Stimulated activated CD8-positive, alpha-beta memory T cell treated with anti-CD3 and anti-CD28 coated beads, Interleukin-4, amount 100 ng/mL, for 4 hours (primary cell): ENCODE measurements at places on chromosomes 2 and 18.

DNA sequence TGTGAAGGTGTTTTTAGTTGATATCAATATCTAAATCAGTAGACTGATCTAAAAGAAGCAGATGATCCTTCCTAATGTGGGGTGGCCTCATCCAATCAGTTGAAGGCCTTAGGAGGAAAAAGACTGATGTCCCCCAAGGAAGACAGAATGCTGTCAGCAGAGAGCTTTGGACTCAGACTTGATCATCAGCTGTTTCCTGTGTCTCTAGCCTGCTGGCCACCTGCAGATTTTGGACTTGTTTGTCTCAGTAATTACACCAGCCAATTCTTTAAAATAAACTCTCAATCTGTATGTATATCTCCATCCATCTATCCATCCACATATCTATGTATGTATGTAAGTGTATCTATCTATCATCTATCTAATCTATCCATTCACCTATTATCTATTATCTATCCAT lies 301.3 kb downstream of the LPIN1 start:
- no peak for DNase-seq

DNA sequence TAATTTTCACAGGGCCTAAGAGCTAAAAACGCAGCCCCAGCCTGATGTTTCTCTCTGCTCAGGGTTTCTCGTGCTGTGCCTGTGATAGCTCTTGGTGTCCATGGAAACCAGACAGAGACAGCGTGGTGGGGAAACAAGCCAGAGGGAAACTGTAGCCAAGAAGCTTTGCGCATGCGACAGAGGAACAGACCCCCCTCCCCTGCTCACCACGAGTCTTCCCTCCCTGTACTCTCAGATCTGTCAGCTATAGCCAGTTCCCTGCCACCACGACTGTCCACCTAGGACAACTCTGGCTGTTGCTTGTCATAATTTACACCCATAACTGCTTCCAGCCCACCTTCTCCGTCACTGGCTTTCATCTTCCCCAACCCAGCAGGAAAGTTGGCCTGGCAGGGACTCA lies 13.2 kb upstream of the DNAJC27 start:
- no peak for DNase-seq

- no peak for DNase-seq
Observed at GRCh38 chr2:191917430-191917881, 70.6 kb upstream of the CAVIN2 start.

GRCh38 chr18:1438458-1438910 lies 533.8 kb downstream of the ADCYAP1 start:
- DNase-seq: no peak

DNA sequence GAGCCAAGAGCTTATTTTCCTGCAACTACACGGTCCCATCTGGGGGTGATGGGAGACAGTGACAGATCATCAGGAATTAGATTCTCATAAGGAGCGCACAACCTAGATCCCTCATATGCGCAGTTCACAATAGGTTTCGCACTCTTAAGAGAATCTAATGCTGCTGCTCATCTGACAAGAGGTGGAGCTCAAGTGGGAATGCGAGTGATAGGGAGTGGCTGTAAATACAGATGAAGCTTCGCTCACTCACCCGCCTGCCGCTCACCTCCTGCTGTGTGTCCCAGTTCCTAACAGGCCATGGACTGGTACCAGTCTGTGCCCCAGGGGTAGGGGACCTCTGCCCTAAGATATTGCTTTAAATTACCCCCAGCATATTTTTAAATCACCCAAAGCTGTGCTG lies 10.8 kb downstream of the LRRFIP1 start:
- no peak for DNase-seq

GRCh38 chr18:68288408-68288807 lies 426.5 kb downstream of the TMX3 start:
- no peak for DNase-seq

- DNase-seq: no peak
Observed at GRCh38 chr2:144412709-144413108, 107.2 kb downstream of the ZEB2 start.

DNA sequence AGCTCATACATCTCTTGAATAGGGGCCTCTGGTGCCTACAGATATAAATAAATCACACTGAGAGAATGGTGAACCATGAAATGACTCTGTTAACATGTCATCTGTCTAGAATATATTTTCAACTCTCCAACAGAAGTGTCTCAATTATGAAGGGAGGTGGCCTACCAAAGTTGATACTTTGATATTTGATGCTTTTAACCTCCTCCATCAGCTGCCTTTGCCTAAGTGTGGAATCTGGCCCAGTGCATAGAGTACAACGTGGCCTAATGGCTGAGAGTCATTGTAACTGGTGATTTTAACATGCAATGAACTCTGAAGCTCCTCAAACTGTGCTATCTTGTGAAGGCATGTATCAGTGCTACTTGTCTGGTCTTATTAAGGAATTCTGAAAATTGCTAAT lies 93.4 kb downstream of the MYO3B start:
- DNase-seq: no peak

- DNase-seq: no peak
Observed at GRCh38 chr2:188024811-188025210, 266.9 kb upstream of the GULP1 start.

- DNase-seq: no peak
Observed at GRCh38 chr18:67451960-67452359, 64.6 kb downstream of the DSEL start.

- no peak for DNase-seq
Observed at GRCh38 chr2:207438414-207439126, 91.2 kb upstream of the CREB1 start.

DNA sequence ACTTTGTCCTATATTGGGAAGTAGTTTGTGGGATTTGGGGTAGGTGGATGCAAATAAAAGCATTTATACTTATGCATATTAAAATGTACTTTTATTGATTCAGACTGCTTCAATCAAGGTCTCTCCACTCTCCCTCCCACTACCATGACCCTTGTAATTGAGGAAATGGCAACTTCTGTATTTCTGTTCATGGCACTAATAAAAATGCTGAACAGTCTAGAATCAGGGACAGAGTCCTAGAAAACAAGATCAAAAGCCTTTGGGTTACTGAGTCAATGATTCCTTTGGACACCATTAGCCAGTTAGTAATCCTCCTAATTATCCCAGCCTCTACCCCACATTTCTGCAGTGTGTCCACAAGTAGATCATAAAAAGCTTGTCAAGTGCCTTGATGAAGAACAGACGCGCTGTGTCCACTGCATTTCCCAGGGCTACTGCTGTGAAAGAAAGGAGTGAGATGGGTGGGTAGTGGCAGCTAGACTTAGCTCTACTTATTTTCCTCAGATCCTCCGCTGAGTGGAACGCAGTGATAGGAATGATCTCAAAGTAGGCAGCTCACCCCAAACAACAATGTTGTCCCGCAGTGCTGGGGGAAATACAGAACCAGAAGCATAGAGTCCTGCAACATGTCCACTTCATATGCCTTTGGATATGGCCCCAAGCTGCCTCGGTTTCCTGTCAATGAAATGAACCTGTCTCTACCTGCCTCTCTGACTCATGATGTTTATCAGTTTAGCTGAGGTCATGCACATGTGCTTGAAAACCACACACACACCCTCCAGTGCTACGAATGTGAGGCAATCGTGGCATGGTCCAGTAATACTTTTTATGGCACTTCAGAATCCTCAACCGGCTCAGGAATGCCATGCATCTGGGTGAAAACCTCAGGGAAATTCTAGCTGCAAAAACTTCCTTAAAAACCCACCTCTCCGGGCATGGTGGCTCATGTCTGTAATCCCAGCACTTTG lies 115.5 kb downstream of the COL6A3 start:
- no peak for DNase-seq

- DNase-seq: no peak
Observed at GRCh38 chr18:34562252-34562870, 147.7 kb upstream of the DTNA start.

GRCh38 chr2:53543083-53543482 lies 224.5 kb upstream of the CHAC2 start:
- DNase-seq: no peak

GRCh38 chr2:169080250-169081069 lies 11.1 kb downstream of the DHRS9 start:
- DNase-seq: no peak
